ENCODE measurements at places on chromosomes 5 and 9.

DNA sequence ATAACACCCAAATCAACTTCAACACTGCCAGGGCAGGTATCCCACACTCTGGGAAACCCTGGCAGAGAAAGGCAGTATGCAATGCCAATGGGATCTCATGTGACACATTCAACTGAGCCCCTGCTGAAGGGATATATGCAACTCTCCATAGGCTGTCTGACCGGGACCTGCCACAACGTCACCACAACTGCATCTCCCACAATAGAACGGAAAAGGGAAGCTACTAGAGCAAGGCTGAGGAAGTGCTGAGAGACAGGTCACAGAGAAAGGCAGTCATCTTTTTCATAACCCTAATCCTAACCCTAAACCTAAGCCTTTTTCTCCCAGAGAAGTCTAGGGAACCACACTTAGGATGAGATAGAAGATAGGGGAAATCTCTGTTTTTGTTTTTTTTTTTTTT, 345.9 kb upstream of the CD180 start:
- DNase-seq = no peak

GRCh38 chr9:68741704-68742332, 36.8 kb downstream of the PIP5K1B start:
- no peak for DNase-seq

- DNase-seq = no peak
These were observed 157.8 kb downstream of the KCTD16 start for GRCh38 chr5:144328494-144328893.

DNA sequence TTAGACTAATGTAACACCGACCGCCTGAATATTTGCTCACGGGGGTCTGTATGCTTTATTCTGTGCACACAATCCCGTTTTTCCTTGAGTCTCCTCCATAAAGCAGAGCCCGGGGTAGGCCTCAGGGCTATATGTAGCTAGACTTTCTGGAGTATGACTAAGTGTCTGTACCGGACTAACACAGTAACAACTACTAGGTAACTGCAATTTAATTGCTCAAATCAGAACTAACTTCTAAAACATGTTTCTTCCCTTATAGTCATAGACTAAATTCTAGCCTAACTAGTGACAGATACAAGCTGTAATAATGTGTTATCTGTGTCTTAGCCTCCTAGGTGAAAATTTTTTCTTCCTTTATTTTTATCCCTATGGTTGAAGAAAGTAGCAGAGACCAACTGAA, 2.1 kb downstream of the REEP5 start:
- no peak for DNase-seq

- no peak for DNase-seq
These were observed 39.4 kb downstream of the RNF44 start for GRCh38 chr5:176497852-176498251.

- DNase-seq = no peak
These were observed 11.2 kb upstream of the PCDH1 start for GRCh38 chr5:141889282-141889871.

GRCh38 chr9:101727612-101728524, 10.6 kb downstream of the GRIN3A start:
- DNase-seq = no peak

GRCh38 chr9:19642256-19642655, 146.6 kb downstream of the SLC24A2 start:
- DNase-seq = no peak

GRCh38 chr5:123209502-123210027, 120.5 kb downstream of the PRDM6 start:
- no peak for DNase-seq

GRCh38 chr9:131677444-131678180, 62.3 kb downstream of the RAPGEF1 start:
- no peak for DNase-seq

- no peak for DNase-seq
These were observed 11.1 kb upstream of the MLANA start for GRCh38 chr9:5879419-5880181.

DNA sequence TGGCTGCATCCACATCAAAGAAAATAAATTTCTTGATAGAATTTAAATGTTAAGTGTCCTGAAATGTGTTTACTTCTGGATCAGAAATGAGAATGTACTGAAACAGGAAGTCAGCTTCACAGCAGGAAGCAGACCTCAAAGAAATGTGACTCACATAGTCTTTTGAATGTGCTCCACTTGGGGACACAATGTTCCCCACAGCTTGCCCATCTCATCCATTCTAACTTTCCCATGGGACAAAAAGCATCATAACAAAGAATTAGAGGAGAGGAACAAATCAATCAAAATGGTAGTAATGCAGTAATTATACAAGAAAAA, 85.7 kb downstream of the GRAMD2B start:
- no peak for DNase-seq

DNA sequence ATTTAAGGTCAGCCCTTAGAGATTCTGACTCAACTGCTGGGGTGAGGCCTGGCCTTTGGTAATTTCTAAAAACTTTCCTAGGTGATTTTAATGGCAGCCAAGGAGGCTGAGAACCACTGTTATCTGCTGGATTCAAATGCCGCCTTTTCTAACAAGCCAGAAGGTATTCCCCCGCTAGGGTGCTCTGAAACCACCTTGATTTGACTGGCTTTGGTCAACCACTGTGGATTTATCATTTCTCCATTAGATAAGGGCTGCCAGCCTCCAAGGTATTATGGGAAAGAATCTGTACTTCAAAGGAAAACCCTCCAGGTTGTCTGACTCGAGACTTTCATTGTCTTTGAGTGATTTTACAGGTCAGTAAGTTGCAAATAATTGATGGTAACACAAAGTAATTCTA, 4.3 kb downstream of the ANXA6 start:
- no peak for DNase-seq

DNA sequence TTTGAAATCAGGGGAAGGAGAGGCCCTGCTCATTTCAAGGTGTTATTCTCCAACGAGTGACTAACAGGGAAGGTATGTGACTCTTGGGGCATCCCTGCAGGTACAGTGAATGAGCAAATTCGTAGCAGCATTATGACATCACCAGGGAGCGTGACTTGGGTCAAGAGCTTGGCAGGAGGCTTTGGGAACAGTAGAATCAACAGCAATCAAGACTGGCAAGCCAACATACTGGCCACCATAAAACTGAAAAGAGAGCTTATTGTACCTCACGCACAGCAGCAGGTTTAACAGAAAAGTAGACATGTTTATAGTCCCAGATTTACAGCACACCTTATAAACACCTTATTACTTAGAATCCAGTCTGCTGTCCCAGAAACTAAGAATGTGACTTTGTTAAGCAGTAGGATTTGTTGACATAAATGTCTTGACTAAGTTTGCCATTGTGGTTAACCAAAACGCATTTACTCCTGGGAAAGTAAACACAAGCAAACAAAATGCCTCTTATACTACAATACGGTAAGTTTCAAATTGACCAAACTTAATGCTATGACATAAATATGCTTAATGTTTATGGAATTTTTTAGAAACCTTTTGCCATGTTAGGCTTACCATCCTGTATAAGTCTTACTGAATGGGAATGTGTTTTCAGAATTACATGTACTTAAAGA, 297.8 kb downstream of the NPR3 start:
- no peak for DNase-seq

DNA sequence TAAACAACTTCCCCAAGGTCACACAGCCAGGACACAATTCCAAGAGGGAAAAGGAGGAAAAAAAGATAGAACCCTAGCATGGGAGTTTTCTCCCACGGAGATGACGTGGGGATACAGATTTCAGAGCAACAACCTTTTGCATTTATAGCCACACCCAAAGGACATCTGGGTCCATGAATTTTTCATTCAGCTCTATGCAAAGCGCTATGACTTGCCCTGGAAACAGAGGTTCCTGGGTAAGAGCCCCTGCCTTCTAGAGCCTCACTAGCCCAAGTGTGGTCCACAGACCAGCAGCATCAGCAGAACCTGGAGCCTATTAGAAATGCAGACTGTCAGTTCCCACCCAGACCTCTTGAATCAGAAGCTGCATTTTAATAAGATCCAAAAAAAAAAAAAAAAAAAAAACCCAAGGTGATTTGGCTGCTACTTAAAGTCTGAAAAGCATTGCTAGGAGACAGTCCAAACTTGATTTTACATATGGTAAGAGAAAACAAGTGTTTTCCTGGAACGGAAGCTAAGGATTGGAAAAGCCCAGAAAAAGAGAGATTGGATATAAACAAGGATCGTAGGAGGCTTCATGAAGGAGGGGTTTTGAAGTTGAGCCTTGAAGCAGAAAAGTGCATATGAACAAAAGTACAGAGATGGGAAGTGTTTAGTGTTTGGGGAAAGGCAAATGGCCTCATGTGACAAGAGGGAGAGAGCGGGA, 17.6 kb upstream of the ADAM19 start:
- no peak for DNase-seq

DNA sequence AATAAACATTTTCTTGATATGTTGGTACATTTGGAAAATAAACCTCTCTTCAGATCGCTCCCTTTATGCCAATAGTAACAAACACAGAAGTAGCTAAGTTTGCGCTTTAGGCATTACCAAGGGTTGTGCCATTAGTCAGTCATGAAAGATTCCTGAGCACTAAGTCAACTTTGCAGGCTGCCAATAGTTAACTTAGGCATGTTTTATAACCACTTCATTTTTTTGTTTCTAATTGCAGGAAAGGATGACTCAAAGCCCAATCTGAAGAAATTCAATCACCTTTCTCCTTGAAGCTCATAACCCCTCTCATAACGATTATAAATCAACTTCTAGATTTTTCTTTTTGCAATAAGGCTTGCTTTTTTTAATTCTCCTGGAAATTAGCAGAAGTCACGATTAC, 517.0 kb downstream of the AGTPBP1 start:
- DNase-seq = no peak

DNA sequence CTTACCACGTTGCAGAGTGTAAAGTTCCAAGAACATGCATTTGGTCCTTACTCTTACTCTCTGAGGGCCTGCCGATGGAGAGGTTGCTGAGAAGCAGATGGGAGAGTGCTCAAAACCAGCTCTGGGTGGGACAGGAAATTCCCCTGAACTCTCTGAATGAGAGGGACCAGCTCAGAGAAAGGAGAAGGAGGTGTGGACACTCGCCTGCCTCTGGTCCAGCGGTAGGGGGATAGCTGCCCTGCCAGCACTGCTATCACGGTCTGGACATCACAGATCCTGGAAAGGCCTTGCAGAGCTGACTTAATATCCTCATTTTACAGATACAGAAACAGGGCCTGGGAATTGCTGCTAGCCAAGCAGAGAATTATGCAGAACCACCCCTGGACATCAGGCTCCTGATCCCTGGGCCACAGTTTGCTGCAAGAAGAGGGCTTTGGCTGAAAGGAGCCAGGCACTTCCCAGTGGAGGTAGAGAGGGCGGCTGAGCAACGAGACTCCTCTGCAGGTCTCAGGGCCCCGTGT, 4.9 kb downstream of the TRAF1 start:
- no peak for DNase-seq

DNA sequence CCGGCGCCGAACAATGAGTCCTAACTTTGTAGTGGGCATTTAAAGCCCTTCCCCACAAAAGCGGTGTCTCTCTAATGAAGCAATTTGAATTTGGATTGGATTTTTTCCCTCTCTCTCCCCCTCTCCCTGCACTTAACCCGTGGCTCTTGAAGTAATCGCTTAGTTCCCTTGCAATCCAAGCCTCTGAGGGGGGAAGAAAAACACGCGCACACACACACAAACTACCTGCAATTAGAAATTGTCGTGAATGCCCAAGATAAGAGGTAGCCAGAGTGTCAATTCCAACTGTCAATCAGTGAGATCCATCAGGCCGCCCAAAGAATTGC, 1.2 kb downstream of the LHX6 start:
- no peak for DNase-seq

DNA sequence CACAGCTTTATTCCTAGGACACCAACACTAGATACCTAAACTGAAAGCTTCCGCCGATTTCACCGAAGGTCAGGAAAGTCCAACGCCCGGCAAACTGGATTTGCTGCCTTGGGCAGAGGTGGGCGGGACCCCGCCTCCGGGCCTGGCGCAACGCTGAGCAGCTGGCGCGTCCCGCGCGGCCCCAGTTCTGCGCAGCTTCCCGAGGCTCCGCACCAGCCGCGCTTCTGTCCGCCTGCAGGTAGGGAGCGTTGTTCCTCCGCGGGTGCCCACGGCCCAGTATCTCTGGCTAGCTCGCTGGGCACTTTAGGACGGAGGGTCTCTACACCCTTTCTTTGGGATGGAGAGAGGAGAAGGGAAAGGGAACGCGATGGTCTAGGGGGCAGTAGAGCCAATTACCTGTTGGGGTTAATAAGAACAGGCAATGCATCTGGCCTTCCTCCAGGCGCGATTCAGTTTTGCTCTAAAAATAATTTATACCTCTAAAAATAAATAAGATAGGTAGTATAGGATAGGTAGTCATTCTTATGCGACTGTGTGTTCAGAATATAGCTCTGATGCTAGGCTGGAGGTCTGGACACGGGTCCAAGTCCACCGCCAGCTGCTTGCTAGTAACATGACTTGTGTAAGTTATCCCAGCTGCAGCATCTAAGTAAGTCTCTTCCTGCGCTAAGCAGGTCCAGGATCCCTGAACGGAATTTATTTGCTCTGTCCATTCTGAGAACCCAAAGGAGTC, at the start of gene CD274:
TSS of gene CD274 (plus strand) at position 184 of the 733 bp plus-strand sequence. CDS start 5,572 bp downstream, outside the sequence.
- peak; percentile 96 for DNase-seq

- no peak for DNase-seq
These were observed 72.8 kb downstream of the SLC1A1 start for GRCh38 chr9:4563105-4563504.

- no peak for DNase-seq
These were observed 226.1 kb downstream of the IRX2 start for GRCh38 chr5:2525351-2525750.

- DNase-seq = no peak
These were observed 465.3 kb upstream of the ARRDC3 start for GRCh38 chr5:91848453-91848852.

DNA sequence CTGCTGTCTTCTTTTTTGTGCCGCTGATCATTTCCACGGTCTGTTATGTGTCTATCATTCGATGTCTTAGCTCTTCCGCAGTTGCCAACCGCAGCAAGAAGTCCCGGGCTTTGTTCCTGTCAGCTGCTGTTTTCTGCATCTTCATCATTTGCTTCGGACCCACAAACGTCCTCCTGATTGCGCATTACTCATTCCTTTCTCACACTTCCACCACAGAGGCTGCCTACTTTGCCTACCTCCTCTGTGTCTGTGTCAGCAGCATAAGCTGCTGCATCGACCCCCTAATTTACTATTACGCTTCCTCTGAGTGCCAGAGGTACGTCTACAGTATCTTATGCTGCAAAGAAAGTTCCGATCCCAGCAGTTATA, 17.1 kb downstream of the F2R start:
- no peak for DNase-seq

DNA sequence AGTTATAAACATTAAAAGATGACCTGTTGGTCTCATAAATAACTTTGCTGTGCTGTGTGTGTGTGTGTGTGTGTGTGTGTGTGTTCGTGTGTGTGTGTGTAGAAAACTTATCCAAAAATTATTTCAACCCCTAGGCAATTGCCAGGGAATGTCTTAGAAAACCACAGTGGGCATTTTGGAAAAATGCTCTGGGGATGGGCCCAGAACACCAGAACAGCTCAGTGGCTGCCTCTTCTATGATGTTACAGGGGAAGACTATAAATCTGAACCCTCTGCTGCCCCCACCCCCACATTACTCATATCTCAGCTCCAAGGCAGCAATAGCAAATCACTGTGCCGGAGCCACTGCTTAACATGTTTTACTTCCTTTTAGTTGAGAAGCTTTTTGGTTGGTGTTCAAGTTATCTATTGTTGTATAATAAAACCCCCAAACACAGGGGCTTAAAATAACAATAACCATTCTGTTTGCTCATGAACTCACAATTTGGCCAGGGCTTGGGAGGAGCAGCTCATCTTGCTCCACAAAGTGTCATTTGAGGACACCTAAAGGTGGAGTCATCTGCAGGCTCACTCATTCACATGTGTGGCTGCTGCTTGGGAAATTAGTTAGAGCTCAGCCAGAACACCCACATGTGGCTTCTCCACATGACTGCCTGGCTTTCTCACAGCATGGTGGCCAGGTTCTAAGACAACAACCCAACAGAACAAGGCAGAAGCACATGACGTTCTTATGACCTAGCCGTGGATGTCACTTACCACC, 40.4 kb downstream of the ACTBL2 start:
- DNase-seq = no peak
